ENCODE measurements at places on chromosomes 16 and 17.
A peak's percentile ranks its signal among the peaks of the same experiment; 100 is the strongest.

- peak; percentile 36 for DNase-seq
Measured at GRCh38 chr16:2095315-2095853, 40.3 kb downstream of the PKD1 start.

DNA sequence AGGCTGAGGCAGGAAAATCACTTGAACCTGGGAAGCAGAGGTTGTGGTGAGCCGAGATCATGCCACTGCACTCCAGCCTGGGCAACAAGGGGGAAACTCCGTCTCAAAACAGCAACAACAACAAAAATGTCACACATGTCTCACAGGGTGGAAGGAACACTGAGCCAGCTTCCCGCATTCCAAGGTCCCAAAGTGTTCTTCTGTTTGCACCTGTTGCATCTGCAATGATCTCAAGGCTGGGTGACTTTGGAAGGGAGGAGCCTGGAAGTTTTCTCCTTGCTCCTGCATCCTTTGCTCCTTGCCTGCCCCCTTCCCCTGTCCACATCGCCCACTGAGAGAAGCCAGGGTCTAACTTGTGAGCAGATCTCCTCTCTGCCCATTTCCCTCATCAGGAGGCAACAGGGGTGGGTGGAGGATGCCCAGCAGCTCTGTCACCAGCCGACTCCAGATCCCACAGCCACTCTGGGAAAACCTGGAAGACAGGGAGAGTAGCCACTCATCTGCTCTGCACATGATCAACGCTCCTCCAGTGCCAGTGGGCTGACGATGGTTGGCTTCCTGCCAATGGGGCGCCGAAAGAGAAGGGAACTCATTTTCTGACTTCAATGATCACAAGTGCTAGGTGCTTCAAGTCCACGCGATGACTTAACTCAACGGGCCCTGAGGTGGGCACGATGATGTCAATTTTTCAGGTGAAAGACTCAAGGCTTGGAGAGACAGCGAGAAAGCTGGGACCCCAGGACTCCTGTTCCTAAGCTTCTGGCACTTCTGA is 12.6 kb downstream of the CHST6 start:
- DNase-seq, result no peak

- peak; percentile 50 for DNase-seq
Measured at GRCh38 chr16:74862743-74863244, 88.2 kb upstream of the FA2H start.

DNA sequence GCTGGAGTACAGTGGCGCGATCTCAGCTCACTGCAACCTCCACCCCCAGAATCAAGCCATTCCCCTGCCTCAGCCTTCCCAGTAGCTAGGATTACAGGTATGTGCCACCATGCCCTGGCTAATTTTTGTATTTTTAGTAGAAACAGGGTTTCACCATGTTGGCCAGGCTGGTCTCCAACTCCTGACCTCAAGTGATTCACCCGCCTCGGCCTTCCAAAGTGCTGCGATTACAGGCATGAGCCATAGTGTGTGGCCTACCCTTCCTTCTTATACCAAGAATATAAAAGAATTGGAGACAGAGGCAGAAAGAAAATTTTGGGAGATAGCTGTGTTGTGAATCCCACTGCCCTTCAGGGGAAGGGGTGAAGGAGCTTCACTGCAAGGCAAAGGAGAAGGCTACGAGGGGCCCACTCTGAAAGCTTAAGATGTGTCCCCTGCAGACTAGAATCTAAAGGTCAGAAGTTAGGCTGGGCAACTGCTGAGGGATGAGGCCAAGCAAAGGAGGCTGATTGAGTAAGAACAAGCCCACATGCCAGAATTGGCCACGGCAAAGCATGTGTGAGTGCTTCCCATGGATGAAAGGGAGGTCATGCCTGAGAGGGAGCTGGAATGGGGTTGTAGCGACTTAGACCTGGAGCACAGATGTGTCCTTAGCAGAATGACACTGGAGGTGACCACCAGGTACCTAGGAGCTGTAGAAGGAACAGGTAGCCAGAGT is 8.4 kb upstream of the CRYBA1 start:
- DNase-seq, result no peak

GRCh38 chr17:29115961-29116803 is 64.0 kb downstream of the MYO18A start:
- peak; percentile 77 for DNase-seq

GRCh38 chr17:73069841-73070240 is 22.6 kb downstream of the SLC39A11 start:
- no peak for DNase-seq

GRCh38 chr17:82366749-82367148 is 4.8 kb upstream of the UTS2R start:
- DNase-seq, result no peak

GRCh38 chr16:29806099-29806579 is at the start of gene MAZ:
Gene MAZ (plus strand): TSS chr16:29806529. CDS start chr16:29806702, 173 bp downstream.
- peak; percentile 89 for DNase-seq

- no peak for DNase-seq
Measured at GRCh38 chr17:71252436-71252835, 868.4 kb upstream of the SOX9 start.

- peak; percentile 51 for DNase-seq
Measured at GRCh38 chr16:77660311-77660710, 62.0 kb upstream of the NUDT7 start.

- DNase-seq, result no peak
Measured at GRCh38 chr17:39939106-39939505, 11.6 kb downstream of the LRRC3C start.

- DNase-seq, result no peak
Measured at GRCh38 chr17:12421646-12422306, 243.9 kb upstream of the MYOCD start.

DNA sequence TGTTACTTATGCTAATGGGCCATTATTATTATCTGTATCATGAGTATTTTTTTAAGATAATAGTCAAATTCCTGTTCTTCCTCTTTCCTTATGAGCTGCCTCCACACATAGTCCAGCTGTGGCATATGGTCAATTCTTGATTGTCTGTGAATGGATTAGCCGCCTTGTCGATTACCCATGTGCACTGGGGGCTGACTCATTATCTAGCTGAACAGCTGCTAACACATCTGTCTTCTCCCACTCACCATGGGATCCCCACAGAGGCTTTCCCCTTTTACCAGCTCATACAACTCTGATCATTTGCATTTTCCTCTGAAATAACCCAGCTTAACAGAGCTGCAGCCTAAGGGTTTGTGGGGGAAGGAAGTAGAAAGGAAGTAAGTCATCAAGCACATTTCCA is 915.0 kb downstream of the CDH11 start:
- DNase-seq, result no peak

- peak; percentile 36 for DNase-seq
Measured at GRCh38 chr17:81254955-81255717, 16.0 kb downstream of the NDUFAF8 start.

- no peak for DNase-seq
Measured at GRCh38 chr17:73516431-73516830, 127.8 kb downstream of the SDK2 start.

All from RKO (cell line).